Effector memory CD8-positive, alpha-beta T cell (primary cell): ENCODE measurements at places on chromosomes 5 and 9.

DNA sequence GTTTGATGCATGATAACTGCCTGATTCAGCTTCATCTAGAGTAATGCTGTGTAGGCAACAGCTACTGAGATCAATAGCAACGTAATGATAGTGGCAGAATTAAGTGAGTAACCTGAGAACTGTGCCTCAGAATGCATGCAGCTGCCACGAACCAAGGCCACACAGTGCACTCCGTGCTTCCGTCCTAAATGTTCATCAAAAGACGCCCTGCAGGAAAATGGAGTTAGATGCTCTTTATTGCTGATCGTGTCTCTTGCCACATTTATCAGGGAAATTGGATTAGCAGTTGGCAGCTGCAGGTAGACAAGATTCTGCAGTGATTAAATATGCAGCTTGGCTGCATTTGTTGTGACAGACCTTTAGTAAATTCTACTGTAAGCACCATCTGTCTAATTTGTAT, 107.7 kb upstream of the TLX3 start:
- no peak for DNase-seq

GRCh38 chr5:24222876-24223275, 421.9 kb downstream of the CDH10 start:
- DNase-seq, result no peak

- DNase-seq, result no peak
Observed at GRCh38 chr5:92674321-92674720, 906.7 kb downstream of the NR2F1-AS1 start.

- no peak for DNase-seq
Observed at GRCh38 chr9:88462191-88462590, 72.8 kb upstream of the NXNL2 start.

DNA sequence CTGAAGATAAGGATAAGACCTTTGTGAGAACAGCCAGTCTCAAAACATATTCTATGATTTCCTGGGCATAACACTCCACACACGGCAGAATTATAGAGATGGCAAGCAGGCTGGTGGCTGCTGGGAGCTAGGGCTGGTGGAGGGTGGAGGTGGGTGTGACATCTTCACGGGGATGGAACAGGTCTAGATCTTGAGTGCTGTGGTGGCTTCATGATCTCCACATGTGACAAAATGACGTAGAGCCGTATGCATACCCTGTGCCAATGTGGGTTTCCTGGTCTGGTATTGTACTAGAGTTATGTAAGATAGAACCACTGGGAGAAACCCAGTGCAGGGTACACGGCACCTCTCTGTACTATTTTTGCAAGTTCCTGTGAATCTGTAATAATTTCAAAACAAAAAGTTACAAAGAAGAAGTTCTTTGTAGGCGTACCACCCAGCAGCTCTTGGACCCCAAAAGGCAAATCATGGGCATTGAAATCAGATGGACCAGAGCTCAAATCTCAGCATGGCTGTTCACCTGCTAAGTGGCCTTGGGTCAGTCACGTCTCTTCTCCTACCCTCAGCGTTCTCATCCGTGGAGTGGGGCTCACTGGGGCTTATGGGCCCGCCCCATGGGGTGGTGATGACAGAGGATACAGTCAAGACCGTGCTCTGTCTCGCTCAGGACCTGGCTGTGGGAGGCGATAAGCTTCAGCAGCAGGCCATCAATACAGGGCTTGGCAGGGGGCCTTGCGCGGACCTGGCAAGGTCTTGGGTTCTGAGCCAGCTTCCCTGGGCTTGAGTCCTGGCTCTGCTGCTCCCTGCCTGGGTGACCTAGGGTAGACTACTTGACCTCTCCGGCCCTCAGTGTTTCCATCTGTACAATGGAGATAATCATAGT, 74.7 kb upstream of the UNC5A start:
- no peak for DNase-seq

GRCh38 chr5:96447949-96448348, 14.9 kb upstream of the PCSK1 start:
- no peak for DNase-seq

GRCh38 chr9:14939378-14939777, 29.1 kb upstream of the FREM1 start:
- no peak for DNase-seq

GRCh38 chr5:148953711-148954110, 109.2 kb downstream of the SH3TC2 start:
- DNase-seq, result no peak

DNA sequence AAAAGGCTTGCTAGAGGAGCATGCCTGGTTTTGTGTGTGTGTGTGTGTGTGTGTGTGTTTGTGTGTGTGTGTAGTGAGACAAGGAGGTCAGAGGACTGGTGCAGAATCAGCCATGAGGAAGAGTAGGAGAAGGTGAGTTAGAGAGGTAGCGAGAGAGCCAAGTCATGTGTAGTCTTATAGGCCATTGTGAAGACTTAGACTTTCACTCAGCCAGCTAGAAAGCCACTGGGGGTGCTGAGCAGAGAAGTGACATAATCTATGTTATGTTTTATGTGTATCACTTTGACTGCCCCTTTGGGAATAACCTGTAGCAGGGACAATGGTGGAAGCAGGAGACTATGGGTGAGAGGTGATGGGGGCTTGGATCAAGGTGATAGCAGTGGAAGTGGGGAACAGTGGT, 180.5 kb upstream of the CLINT1 start:
- DNase-seq, result no peak

GRCh38 chr5:115494570-115495289, 49.8 kb downstream of the FEM1C start:
- DNase-seq, result no peak

DNA sequence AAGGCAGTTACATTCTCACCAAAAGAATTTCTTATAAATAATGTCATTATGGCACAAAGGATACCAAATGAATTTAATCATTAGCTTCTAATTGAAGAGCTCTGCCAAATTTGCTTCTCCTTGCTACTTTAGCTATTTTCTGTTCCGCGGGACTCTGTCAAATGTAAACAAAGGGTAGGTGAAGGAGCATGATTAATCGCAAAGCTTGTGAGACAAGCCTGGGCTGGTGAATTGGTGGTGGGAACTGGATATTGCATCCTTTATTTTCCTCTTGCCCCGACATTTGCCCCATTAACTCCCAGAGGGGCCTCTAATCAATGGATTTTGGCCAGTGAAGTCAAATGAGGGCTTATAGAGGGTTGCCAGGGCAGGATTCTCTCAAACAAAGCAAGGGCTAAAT, 234.2 kb upstream of the RFX3 start:
- DNase-seq, result no peak

DNA sequence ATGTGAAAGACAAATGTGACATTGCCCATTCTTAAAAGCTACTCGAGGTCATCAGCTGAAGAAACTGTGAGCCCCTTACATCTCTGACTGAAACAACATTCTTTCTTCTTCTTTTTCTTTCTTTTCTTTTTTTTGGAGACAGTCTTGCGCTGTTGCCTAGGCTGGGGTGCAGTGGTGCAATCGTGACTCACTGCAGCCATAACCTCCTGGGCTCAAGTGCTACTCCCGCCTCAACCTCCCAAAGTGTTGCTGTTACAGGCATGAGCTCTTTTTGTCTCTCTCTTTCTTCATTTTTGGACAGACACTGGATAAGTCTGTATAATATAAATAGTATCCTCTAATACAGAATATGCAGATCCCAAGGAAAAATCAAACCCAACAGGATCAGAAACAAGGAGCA, 263.7 kb upstream of the KLF9 start:
- DNase-seq, result no peak

DNA sequence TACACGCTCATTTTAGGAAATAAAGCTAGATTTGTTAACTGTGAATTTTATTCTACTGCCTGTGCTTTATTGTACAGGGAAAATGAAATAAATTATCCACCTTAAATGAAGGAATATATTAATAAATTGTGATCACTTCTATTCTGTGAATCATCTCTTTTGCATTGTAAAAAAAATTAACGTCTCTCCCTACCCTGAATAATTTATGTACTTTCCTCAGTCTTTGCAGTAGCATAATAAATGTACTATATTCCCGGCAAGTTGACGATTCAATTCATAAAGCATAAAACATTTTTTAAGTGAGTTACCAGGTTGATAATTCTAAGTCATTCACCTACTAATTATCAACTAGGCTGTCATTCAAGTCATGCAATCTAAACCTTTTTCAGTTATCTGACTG, 1425.3 kb upstream of the CDH9 start:
- no peak for DNase-seq

DNA sequence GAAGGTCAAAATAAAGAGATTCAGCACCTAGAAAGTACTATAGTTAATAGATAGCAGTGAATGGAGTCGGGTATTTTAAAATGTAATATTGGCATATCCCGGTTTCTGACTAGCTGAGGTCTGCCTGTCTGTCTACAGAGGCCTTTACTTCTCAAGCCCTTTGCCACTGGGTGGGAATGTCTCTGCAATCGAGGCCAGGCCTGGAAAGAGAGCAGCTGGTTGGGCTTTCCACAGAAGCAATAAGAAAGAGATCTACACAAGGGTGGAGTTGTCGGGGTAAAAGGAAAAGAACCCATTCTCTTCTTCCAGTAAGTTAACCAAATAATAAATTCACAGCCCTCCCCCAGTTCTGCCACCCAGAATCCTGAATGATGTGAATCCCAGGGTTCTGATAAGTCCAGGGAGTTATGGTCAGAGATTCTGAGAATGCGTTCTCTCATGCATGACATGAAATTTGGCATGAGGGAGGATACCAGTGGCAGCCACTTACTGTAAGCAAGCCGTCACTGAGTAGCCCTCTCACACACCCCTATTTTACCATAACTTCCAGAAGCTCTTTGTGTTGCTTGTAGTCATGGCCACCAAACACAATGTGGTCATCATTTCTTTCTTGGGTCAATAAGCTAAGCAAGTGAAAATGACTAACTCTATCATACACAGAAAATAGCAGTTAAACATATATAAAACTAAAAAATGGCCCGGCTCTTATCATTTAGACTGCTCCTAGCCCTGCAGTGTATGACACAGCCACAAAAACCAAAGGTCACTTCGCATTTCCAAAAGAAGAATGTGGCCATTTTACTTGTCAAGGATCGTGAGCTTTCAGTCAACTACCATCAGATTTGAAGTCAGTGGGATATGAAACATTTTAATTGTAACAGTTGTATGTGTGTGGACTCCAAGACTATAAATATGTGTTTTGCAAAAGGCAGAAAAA, 185.0 kb downstream of the GLIS3 start:
- DNase-seq, result no peak

DNA sequence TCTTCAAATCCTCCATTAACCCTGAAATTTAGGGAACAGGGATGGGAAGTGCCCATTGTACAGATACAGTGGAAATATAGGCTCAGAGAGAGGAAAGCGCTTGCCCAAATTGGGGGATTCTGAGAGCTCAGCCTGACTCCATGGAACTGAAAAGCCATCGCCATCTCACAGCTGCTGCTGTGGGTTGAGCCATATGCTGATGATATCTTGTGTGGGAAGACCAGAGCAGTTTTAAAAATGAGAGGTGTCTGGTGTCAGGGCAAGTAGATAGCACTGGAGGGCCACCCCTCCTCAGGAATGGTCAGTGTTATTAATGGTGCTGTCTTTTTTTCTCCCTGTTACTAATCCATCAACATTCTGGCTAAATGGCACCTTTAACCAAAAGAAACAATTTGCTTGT, 50.9 kb upstream of the C5orf58 start:
- no peak for DNase-seq

DNA sequence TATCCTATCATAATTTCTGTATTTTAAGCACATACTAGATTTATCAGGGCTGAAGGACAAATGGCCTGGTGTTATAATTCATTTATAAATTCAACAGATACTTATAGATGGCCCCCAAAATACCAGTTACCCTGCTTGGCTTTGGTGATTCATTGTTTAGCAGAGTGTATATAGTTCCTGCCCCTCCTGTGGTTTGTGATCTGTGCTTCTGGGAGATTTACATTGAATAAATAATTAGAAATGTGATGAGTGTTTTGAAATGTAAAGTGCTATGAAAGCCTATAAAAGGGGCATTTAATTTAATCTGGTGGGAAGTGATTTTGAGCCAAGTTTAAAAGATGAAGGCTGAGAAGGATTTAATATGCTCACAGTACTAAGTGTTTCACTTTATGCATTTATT, 36.7 kb upstream of the ZCCHC7 start:
- no peak for DNase-seq

- DNase-seq, result no peak
Observed at GRCh38 chr5:83576341-83576740, 104.8 kb downstream of the VCAN start.
